ENCODE measurements at places on chromosomes 4 and X.

DNA sequence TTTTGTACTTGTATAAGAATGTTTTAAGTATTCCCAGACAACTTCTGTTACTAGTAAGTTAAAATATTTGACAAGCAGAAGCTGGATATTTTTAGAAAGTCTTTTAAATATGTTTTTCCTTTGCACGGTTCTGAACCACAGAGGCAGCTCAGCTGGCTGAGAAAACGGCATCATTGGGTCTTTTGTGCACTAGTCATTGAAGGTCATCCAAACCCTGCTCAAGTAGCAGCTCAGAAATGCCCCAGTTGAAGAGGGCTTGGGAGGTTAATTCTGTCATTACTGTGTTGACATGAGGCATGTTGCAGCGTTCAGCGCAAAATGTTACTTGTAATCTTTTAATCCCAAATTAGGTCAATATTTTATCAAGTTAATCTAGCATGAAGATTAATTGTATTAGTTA is 383.7 kb upstream of the FAM241A start:
- DNase-seq = no peak

- no peak for DNase-seq
Observed at GRCh38 chrX:2242326-2242725, 258.4 kb downstream of the DHRSX start.

DNA sequence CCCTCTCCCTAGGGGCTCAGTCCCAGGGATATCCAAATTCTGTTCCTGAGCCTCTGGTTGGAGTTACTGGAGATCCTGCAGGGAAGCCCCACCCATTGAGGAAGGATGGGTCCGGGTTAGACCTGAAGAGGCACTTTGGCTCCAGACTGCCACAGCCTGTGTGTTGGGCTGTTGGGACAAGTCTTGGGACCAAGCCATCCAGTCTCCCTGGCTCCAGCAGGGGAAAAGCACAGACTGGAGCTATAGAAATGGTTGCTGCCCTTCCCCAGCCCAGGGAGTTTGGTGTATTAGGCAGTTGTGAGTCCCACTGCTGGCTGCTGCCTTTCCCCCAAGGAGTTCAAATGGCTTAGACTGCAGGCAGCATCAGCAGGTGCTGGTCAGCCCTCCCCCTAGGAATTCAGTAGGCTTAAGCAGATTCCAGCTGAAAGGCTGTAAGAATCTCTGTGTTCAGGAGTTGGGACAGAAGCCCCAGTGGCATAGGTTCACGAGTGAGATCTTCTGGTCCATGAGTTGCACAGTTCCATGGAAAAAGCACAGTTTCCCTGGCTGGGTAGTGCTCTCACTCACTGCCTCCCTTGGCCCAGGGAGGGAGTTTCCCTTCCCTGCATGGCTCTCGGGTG is 344.0 kb upstream of the EPHA5 start:
- no peak for DNase-seq

GRCh38 chrX:57528670-57529255 is 63.0 kb upstream of the ZXDB start:
- no peak for DNase-seq

GRCh38 chr4:117996891-117997290 is 37.4 kb upstream of the NDST3 start:
- DNase-seq = no peak

- no peak for DNase-seq
Observed at GRCh38 chr4:70236125-70236524, 6.3 kb upstream of the CSN3 start.

DNA sequence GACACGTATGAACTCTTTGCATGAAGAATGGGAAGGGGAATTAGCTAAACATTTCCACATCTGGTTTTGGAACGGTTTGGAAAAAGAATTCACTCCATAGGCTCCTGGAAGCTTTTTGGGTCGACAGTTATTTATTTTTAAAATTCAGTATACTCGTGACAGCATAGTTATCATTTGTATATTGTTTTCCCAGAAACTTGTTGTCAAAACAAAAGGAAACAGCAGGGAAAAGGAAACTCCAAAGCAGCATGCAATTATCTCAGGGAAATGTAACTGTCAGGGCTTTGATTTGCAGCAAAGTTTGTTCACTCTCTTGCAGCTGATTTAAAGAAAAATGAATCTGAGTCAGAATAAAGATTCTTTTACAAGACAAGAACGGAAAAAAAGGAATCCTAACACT is 86.5 kb downstream of the PLAC1 start:
- DNase-seq = no peak

GRCh38 chr4:40119344-40119743 is 62.7 kb downstream of the N4BP2 start:
- no peak for DNase-seq

DNA sequence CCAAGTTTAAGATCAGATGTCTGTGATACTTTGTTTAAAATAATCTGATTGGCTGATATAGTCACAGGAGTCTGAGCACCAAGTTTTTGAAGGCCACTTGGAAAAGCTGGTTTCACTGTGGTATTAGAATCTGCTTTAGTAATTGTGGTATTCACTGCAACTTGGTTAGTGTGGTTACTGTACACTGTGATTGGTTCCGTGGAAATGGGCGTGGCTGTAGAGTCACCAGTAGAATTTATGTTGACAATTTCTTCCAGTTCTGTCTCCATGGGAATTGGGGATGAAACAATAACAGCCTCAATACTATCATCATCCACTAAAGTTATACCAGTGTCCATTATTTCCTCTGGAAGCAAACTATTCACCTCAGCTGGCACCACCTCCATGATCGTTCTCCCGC is 26.2 kb downstream of the LIN54 start:
- no peak for DNase-seq

GRCh38 chr4:110605077-110605476 is 17.8 kb downstream of the PITX2 start:
- DNase-seq = no peak

DNA sequence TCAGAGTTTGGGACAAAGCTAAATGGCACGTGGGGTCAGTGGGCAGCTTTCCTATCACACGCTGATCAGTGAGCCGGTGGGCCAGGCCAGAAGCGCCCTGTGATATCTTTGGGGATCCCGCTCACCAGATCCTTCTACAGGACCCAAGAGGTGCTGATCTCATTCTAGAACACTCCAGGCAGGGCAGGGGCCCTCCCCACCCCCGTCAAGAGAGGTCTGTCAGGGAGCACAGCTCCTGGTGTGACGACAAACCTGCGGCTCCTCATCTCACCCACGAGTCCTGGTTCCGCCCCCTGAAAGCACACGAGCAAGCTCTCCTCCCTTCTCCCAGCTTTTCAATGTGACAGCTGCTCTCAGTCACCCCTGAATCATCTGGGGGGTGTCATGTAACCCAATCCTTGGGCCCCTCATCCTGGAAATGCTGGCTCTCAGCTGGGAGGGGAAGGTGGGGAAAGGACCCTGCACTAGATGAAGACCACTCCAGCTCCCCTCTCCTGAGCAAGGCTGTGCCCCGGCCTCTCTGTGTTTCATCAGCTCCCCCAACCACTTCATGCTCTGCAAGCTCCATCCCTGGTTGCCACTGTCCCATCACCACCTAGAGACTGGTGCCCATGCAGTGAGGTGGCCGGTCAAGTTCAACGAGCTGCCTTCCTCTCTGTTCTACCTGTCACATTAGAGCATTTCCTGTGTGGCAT is 4.6 kb downstream of the HCFC1 start:
- no peak for DNase-seq

DNA sequence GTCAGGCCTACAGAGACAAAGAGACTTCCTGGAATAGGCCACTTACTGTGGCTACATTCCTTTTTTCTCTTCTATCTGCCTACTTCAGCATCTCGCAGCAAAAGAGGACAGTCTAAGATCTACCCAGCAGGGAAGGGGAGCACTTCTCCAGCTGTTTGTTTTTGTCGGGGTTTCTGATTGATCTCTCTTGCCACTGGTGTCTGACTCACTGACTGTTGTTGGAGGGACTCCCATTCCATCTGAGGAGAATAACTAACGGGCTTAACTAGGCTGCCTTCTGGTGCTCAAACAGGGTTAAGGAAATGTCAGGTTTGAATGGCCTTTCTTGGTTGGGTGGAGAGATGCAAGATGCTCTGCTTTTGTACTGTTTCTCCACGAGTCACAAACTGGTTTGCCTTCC is 100.2 kb upstream of the TMEM164 start:
- DNase-seq = no peak

- DNase-seq = no peak
Observed at GRCh38 chr4:140071806-140072205, 82.2 kb downstream of the MAML3 start.

GRCh38 chr4:76499461-76499860 is 64.4 kb downstream of the SHROOM3 start:
- DNase-seq = no peak

DNA sequence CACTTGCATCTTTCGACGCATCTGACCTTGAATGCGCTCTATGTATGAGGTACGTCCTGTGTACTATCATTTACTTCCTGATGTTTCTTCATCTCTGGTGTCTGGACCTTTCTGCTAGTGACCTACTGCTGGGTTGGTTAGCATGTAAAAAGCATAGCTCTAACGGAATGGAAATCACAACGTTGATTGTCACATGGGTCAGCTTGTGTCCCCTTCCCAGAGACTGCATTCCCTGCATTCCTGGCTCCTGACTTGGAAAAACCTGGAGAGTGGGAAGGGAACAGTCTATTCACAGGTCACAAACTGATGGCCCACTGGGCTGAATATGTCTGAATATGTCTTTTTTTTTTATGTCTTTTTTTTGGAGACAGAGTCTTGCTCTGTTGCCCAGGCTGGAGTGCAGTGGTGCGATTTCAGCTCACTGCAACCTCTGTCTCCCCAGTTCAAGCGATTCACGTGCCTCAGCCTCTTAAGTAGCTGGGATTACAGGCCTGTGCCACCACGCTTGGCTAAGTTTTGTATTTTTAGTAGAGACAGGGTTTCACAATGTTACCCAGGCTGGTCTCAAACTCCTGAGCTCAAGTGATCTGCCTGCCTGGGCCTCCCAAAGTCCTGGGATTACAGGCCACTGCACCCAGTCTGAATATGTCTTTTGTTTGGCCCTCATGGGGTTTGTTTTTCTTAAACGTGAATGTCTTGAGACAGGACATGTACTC is 16.3 kb downstream of the LONRF3 start:
- DNase-seq = no peak

DNA sequence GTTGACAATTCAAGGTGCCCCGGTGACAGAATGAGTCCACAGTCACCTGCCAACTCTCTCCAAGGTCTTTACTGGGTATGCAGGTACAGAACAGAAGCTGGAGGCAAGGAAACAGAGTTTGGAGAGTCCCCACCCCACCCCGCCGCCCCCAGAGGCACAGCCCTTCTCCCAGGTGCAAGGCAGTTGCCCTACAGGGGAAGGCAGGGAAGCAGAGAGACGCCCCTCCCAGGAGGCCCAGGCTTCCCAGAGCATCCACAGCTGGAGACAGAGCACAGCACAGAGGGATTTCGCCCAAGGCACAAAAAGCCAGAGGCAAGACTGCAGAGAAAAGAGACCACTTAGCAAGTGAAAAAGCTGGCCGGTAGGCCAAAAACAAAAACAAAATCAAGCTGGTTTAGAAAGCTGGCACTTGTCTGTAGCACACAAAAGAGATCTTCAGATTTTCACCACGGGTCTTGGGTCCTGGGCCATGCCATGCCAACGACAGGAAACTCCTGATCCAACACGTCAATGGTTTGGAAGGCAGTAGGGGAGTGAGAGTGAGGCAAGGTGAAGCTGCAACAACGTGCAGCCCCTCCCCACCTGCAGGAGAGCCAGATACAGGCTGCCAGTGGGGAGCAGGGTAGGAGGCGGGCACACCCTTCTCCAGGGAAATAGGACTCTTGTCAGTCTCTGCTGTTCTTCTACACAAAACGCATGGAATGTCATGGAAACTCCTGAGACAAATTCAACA is 113.3 kb downstream of the AFAP1 start:
- DNase-seq = no peak

DNA sequence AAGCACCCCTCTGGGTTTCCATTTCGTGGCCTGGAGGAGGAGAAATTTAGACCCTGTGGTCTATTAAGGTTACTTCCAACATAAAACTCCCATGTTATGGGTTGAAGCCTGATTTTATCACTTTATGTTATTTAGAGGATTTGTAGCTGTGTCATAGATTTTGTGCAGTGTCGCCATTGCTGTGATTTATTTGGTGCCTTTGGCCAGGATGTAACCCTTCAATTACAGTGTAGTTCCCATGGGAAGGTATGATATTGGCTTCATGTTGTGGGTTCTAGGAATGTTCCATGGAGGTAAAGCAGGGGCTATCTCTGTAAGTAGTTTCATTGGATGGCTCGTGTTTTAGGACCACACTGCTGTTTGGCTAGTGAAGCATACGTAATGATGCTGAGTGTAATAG is 58.5 kb downstream of the TMEM131L start:
- no peak for DNase-seq

DNA sequence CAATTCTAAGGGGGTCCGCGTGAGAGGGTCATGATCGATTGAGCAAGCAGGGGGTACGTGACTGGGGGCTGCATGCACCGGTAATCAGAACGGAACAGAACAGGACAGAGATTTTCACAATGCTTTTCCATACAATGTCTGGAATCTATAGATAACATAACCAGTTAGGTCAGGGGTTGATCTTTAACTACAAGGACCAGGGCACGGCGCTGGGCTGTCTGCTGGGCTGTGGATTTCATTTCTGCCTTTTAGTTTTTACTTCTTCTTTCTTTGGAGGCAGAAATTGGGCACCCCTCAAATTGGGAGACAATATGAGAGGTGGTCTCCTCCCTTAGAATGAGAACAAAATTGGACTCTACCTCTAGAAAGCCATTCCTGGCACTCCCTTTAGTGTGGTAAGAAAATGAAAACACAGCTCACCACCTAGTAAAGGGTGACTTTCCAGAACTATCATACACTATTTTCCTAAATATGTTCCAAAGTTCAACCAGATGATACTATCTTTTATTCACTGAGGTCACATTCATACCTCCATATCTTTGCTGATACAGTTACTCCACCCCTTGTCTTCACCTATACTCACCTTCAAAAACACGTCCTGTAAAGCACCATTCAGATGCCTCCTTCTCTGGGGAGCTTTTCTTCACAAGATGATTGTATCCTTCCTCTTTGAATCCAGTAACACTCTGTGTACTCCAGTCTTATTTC is 1058.3 kb upstream of the SLIT2 start:
- DNase-seq = no peak

DNA sequence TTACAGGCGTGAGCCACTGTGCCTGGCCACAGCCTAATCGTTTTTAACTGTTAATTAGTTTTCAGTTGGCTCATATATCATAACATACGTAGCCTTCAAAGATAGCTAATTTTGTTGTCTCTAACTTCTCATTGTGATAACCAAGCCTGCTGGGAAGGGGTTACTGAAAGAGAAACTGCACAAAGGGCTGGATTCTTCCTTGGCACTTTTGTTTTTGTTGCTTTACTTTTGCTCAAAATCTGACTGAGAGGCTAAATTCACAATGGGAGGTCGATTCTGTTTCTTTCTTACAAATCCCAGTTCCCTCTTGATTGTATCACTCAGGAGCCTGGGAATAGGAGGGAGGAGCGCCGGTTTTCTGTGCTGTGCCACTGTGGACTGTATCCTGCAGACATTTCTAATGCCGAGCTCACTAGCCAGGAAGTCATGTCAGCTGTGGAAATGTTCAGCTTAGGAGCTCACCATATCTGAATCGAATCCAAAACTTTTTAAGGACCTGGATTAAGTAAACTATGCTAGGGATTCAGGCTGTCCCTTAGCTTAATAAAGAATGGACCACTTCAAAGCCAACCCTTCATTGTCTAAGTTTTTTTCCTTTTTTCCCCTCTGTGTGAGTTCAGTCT is 120.5 kb upstream of the FAT1 start:
- no peak for DNase-seq
